Activated CD8-positive, alpha-beta memory T cell treated with anti-CD3 and anti-CD28 coated beads, Interleukin-2, amount 10 ng/mL, durations not matched to agents 7 days and 5 days (primary cell): ENCODE measurements at places on chromosomes 3 and 15. TPM values are rescaled to one million over a fixed set of nuclear protein-coding genes. Genes with fewer than 3 reads are reported as not detected.

AADACL2 gene
- total RNA-seq = not detected

CYFIP1 gene
- total RNA-seq = 12.3 TPM

RAB6B gene
- total RNA-seq = 1.0 TPM

DNA sequence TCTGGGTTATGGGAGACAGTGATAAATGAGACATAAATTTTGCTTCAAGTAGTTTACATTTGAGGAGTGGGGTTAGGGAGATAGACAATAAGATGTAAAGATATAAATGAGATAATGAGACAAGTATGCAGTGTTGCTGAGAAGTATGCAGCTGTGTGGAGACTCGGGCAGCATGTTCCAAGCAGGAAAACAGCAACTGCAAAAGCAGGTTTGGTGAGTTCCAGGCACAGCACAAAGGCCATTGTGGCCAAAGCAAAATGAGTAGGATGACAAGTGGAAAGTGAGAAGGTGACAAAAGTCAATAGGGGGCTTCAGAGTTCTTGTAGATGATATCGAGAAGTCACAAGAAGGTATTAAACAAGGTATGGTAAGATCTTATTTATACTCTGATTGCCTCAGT lies 259.1 kb upstream of the PEX5L start:
- no peak for DNase-seq

TEX9 gene
- 0.76 TPM for total RNA-seq

DNA sequence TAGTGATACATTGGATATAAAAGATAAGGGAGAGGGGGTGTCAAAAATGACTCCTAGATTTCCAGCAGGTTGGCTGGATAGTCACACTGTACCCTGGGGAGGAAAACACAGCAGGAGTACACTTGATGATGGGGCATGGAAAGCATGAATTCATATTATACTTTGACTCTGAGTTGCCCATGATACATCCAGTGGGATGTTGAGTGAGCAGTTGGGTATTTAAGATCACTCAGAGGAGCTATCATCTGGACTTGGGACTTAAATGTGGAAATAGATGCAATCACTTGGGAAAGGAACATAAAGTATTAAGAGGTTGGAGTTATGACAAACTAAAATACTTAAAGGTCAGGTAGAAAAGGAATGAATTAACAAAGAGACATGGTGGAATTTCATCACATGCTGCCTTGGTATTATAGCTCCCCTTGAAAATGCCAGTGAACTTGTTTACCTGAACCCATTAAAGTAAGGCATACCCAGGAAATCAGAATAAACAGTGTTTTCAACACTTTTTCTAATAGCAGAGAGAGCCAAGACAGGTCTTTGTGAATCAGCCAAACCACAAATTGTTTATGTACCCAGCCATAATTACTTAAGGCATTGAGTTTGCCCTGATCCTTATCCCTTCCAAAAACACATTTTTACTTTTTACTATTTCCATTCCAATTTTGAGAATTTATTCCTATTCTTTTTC lies 49.9 kb upstream of the ABI3BP start:
- DNase-seq = no peak

GRCh38 chr3:171644681-171645080 lies 165.6 kb downstream of the PLD1 start:
- no peak for DNase-seq

CCRL2 gene
- total RNA-seq = 11.9 TPM

NDN gene
- total RNA-seq = 1.6 TPM

- DNase-seq = no peak
Observed at GRCh38 chr3:116563351-116563750, 118.1 kb upstream of the LSAMP start.

- no peak for DNase-seq
Observed at GRCh38 chr3:71397726-71398125, 185.8 kb downstream of the FOXP1 start.

IMPG2 gene
- total RNA-seq = 0.23 TPM

SGO1 gene
- 43.5 TPM for total RNA-seq

- DNase-seq = no peak
Observed at GRCh38 chr3:56491566-56491965, 23.3 kb upstream of the ERC2 start.

PRC1 gene
- total RNA-seq = 152 TPM

GPR62 gene
- not detected for total RNA-seq

DNA sequence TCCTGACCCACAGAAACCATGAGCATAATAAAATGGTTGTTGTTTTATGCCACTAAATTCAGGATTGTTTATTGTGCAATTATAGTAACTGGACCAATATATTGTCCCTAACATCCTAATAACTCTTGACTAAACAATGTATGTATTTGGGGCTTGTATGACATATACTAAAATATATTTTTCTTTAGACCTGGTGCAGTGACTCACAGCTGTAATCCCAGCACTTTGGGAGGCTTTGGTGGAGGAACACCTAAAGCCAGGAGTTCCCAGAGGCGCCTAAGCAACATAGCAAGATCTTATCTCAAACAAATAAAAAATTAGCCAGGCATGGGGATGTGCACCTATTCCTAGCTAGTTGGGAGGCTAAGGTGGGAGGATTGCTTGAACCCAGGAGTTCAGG lies 180.4 kb downstream of the SUCNR1 start:
- DNase-seq = no peak

DNA sequence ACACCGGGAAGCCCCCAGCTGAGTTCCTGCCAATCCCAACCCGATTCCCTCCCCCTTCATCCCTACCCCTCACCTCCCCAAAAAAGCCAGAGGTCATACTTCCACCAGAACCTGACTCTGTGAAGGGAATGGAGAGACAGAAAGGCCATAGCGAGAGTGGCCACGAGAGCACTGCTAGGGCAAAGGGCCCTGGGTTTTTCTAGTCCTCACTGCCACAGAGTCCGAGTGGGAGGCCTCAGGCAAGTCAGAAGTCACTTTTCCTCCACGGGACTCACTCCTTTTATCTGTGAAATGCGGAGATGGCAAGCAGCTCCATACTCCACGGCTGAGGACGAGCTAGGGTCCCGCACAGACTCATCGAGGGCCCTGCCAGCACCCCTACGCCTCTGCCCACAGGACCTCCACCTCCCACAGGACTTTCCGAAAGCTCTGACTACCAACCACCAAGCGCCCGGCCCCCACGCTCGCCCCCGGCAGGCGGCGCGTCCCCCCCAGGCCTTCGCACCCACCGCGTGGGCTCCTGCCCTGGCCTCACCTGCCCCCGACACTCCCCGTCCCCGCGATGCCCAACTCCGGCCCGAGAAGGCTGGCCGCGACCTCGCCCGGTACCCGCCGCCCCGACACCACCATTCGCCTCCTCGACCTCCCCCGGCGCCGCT lies 792 bp downstream of the ATP13A3 start:
- DNase-seq = peak; percentile 62
